Smooth muscle cell of the pulmonary artery (primary cell): ENCODE measurements at places on chromosomes 3 and 15. TPM values are rescaled to one million over a fixed set of nuclear protein-coding genes. Genes with fewer than 3 reads are reported as not detected.

The PLCH1 gene
- total RNA-seq, result under 0.01 and 0.03 TPM in 2 replicates

The MUSTN1 gene
- total RNA-seq, result 0.13 TPM in 1 of 2 replicates, not detected in the other

The SLCO2A1 gene
- total RNA-seq, result under 0.01 TPM in 2 replicates

The TMEM108 gene
- 0.20 TPM in 1 of 2 replicates, not detected in the other for total RNA-seq

The ZPLD1 gene
- total RNA-seq, result 0.13 and 1.1 TPM in 2 replicates

The PRR20G gene
- total RNA-seq, result not detected in 2 replicates

The NPAP1 gene
- not detected in 2 replicates for total RNA-seq

The IGDCC3 gene
- not detected in 2 replicates for total RNA-seq

The ARPIN gene
- total RNA-seq, result 8.8 and 11.9 TPM in 2 replicates

The CLDN18 gene
- total RNA-seq, result not detected in 2 replicates

The POC1A gene
- 5.4 and 7.4 TPM in 2 replicates for total RNA-seq

The DAZL gene
- not detected in 2 replicates for total RNA-seq

The MNS1 gene
- 0.30 and 2.3 TPM in 2 replicates for total RNA-seq

The SH2D7 gene
- not detected in 2 replicates for total RNA-seq

The GATM gene
- total RNA-seq, result 0.20 TPM in 2 replicates

The SLC38A3 gene
- not detected in 2 replicates for total RNA-seq

The RETNLB gene
- not detected in 2 replicates for total RNA-seq

The GRK7 gene
- not detected in 2 replicates for total RNA-seq

The ACTRT3 gene
- 5.7 and 6.4 TPM in 2 replicates for total RNA-seq
